ENCODE measurements at places on chromosomes 5 and 9.

DNA sequence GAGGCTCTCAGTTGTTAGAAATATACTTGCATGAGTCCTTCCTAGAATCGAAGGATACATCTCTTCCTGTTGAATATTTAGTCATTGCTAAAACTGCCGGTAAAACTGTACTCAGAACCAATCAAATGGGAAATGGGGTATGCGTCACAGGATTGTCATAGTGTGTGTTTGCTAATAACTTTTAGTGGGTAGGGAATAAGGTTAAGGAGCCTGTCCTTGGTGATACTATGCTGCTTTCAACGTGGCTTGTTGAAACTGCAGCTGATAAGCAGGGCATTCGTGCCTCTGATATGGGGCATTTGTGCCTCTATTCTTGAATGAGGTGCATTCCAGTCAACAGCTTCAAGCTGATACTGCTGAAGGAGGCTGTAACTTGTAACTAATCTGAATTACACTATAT is 26.6 kb downstream of the HABP4 start:
- peak; percentile 37 for DNase-seq

- peak; percentile 37 for DNase-seq
Observed at GRCh38 chr5:125463466-125464092, 717.1 kb upstream of the ZNF608 start.

- peak; percentile 94 for DNase-seq
Observed at GRCh38 chr5:123752552-123753179, 240.7 kb downstream of the CSNK1G3 start.

DNA sequence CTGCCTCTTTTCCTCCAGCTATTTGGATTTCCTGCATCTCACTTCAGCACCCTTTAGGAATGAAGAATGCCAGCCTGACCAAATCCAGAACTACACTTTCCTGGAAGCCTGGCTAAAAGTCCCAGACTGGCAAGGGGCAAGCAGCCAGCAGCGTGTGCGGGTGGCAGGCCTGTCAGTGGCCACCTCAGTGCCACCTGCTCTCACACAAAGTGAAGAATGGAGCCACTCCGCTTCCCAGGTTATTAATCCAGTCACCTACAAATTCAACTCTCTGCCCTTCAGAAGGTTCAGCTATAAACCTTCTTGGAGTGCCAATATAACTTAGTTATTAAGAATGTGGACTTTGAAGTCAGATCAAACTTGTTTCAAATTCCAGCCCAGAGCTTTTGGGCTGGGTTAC is 6.7 kb upstream of the ALDOB start:
- no peak for DNase-seq

- peak; percentile 51 for DNase-seq
Observed at GRCh38 chr9:108813951-108814601, 41.7 kb downstream of the ACTL7B start.

GRCh38 chr5:127324756-127325155 is 34.2 kb downstream of the MEGF10 start:
- no peak for DNase-seq

GRCh38 chr9:3769646-3770045 is 243.8 kb upstream of the RFX3 start:
- no peak for DNase-seq

GRCh38 chr9:90432951-90433350 is 209.7 kb downstream of the DIRAS2 start:
- peak; percentile 5 for DNase-seq

GRCh38 chr9:6440405-6440804 is 27.4 kb downstream of the UHRF2 start:
- no peak for DNase-seq

GRCh38 chr5:491119-491855 is 33.0 kb downstream of the SLC9A3 start:
- no peak for DNase-seq

DNA sequence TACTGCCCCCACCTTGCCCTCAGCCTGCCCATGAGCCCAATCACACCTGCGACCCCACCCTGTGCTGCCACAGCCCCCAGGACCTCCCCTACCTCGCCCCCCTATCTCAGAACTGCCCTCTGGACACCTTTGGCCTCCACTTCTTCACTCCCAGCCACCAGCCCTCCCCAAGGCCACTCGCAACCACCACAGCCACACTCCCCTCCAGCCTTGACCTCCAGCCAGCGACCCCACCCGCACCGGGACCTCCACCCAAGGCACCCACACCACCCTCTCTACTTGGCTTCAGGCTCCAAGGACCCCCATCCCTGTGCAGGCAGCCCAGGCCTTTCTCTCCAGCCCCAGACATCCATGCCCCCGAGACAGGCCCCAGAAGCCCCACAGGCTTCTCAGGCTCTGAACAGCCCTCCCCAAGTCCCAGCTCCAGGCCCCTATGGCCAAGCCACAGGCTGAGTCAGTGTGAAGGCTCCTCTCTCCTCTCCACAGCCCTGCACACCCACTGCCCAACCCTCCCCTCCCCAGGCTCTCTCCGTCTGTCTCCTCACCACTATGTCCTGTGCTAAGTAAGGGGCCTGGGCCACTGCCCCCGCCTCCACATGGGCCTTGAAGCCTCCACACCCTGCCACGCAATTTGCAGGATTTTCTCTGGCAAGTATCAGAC is 2.0 kb downstream of the AK1 start:
- DNase-seq: peak; percentile 59

- peak; percentile 7 for DNase-seq
Observed at GRCh38 chr5:30104872-30105596, 1088.5 kb upstream of the CDH6 start.

- DNase-seq: no peak
Observed at GRCh38 chr9:123486431-123486830, 130.4 kb downstream of the CRB2 start.

- no peak for DNase-seq
Observed at GRCh38 chr9:27358007-27358406, 61.1 kb upstream of the EQTN start.

DNA sequence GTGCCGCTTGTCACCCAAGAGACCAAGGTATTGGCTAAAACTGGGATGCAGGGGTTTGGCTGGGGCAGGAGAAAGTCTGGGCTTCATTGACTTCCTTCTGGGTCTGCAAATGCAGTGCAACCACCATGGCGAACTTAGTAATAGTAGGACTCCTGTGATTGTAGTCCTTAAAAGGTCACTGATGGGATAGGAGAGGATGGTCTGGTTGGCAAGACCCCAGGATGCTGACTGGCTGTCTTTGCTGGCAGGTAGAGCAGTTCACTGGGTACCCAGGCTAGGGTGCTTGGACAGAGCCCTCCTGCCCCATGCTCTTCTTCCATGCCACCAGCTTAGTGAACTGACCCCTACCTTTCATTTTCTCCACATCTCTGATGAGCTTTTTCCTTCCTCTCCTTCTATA is 37.2 kb downstream of the ANGPTL2 start:
- DNase-seq: no peak

- DNase-seq: no peak
Observed at GRCh38 chr5:75338408-75338807, 1.4 kb downstream of the HMGCR start.

DNA sequence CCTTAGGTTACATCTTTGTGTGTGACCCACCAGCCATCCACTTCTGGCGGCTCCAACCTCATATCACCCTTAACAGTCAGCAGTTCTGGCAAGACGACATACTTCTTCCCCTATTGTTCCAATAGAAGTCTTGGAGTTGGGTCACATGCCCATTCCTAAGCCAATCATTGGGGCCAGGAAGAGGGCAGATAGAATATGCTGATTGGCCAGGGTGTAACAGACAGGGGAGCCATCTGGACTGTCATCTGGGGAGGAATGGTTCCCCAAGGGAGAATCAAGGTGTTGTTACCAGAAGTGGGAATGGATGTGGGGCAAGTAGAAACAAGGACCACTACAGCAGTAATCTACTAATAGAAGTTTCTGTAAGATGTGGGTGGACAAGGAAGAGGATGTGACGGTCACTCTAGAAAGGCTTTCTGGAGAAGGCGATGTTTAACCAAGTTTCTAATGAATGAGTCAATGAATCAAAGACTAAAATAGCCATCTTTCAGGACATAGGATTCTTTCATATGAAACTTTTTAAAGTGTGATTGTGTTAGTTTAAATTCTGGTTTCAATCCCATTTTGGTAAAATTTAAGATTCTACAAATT is 200.4 kb downstream of the ARHGAP26 start:
- DNase-seq: no peak

DNA sequence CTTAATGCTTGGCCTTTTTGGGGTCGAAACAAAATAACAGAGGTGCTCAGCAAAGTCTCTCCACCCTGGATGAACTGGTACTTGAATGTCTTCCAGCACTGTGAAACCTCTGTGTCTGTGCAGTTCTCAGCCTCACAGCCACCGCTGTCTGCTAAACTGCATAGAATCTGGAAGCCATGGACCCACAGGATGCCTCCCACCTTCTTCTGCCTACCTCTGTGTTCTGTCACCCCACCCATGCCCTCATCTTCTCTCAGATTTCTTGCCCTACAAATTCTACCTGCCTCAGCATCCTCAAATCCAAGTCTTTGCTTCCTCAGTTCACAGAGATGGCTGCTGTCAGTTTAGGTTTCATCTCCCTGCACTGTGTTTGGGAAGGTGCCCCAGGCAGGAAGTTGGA is 35.6 kb downstream of the EXOSC2 start:
- DNase-seq: no peak

DNA sequence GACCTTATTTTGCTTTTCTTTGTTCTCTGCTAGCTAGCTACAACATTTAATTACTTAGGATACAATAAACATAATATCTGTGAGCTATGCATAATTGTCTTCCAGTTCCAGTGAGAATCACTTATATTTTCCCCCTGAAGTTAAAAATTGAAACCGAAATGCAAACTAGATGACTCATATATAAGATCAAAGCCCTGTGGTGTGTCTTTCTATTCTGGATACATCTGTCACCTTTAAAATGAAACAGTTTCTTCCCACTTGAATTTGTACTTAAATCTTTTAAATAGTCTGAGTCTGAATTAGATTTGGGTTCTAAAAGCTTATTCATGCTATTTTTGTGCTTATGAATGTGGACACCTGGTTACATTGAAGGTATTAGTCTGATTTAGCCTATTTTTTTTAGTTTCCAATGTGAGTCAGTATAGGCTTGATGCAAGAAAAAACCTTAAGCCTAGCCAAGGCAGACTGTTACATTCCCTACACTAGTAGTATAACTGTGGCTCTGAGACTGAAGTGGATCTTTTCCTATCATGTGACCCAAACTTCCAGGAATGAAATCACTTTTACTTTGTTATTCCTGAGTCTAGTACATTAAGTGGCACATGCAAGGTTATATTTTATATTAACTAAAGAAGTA is 703.5 kb upstream of the RGMB start:
- peak; percentile 12 for DNase-seq

GRCh38 chr9:70413464-70413798 is 1.0 kb downstream of the KLF9 start:
- DNase-seq: no peak

All from amniotic epithelial cell (primary cell).